ENCODE measurements at places on chromosomes 7 and 10.

- DNase-seq: no peak
Measured at GRCh38 chr7:46178661-46179060, 257.6 kb upstream of the IGFBP3 start.

GRCh38 chr10:123848564-123849457, 42.8 kb downstream of the CPXM2 start:
- DNase-seq: no peak

DNA sequence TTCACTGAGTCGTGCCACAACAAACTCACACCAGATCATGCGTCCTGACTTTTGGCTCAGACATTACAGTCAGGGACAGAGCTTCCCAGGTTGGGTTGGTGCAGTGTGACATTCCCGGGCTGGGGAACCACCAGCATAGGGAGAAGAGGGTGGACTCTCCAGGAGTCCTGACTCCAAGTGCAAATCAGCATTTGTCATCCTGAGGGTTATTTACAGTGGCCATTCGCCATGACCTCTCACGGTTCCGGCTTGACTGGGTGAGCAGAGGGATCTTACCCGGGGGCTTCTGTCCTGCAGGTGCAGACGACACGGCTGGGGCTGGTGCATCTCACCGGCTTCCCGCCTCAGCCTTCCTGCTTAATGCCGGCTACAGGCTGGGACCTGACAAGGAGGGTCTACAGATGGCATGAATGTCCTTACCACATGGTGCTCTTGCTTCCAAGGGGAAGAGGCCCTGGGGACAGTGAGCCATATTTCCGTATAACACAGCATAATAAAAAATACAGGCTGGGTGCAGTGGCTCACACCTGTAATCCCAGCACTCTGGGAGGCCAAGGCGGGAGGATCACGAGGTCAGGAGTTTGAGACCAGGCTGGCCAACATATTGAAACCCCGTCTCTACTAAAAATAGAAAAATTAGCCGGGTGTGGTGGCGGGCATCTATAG, 12.5 kb upstream of the INTS1 start:
- DNase-seq: no peak

DNA sequence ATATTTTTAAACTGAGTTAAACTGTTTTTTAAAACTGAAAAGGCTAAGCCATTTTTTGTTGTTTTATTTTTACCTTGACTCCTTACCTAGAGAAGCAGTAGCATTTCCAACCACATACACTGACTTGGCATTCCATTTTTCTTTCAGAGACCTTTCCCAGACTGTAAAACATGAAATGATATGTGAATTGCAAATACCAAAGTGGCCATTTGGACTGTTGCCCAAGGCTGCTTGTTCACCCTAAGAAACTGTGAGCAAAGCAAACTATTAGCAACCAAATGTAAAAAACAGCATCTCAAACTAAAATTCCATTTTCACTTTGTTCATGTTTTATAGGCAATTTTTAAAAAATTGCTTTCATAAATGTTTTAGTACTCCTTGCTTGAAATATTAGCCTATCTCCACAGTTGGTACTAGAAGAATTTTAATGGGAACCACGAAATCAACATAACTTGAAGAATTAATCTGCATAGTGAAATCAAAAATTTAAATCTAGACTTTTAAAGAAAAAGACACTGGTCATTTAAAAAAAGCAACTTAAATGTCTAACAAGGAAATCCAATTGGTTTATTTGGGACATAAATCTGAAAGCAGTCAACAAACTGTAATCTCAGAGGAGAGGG, 10.8 kb downstream of the UROS start:
- DNase-seq: no peak

GRCh38 chr10:27368706-27369105, 128.1 kb upstream of the ACBD5 start:
- no peak for DNase-seq

DNA sequence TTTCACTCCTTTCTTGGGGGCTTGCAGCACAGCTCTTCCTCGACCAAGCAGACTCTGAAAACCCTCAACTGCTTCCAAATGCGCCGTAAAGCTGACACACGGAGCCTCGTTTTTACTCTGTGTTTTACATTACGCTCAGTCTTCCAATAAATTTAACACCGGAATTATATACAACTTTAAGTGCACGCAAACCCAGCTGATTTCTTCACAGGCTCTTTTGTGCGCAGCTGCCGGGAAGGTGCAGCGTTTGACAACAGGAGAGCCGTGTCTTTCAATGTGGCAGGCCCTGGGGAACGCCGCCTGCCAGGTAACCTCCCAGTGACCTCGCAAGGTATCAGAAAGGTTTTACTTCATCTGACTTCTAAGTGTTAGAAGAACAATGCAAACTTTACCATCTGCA, 35.0 kb downstream of the GFRA1 start:
- DNase-seq: no peak

DNA sequence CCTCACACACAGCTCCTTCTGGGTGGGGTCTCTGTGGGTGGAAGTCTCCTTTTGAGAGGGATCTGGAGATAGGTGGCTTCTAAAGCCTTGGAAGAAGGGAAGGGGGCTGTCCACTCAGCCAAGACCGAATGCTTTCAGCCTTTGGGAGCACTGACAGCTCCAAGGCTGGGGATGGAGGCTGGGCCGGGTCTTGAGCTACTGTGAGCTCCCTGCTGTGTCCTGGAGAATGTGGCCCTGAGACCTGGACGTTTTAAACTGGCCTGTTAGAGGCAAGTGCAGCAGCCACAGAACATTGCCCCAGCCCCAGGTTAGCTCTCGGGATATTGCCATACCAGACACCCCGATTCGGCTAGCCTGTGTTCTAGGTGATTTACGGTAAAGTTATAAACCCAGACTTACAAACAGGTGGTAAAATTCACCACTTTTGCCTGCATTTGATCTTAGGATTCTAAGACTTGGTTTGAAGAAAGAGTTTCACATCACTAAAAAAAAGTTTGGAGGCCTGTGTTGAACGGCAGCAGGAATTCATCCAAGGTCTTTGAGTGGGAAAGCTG, 548.5 kb upstream of the FOXK1 start:
- no peak for DNase-seq

GRCh38 chr7:32803406-32804141, 88.0 kb downstream of the KBTBD2 start:
- DNase-seq: no peak

- no peak for DNase-seq
Measured at GRCh38 chr10:58240531-58240930, 27.2 kb downstream of the IPMK start.

DNA sequence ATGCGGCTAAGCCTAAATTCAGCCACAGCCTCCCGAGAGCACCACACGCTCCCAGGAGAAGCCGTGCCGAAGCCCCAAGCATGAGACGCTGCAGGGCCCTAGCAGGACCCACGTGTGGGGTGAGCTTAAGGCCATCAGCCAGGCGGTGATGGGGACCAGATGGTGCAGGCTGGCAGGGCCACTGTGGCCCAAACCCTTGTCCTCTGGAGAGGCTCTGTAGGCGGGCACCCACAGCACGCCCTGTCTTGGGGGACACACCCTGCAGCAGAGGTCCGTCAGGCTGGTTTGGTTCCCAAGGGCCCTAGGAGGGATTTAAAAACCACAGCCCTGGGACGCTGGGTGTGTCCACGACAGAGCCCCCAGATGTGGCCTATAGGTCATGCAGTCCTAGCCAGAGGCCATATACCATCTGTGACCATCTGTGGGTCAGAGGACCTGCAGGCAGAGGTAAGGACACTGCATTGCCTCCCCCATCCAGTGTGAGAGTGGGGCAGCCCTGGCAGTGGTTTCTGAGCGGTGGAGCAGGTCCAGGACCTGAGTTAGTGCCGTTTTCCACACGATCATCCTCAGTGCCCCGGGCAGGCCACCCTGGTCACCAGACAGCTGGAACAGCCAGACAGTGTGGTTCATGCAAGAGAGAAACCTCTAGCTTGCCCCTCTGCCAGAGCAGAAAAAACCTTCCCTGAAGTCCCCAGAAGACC, 39.6 kb upstream of the INPP5A start:
- DNase-seq: no peak

GRCh38 chr10:102159051-102159597, 6.9 kb downstream of the NOLC1 start:
- DNase-seq: no peak

DNA sequence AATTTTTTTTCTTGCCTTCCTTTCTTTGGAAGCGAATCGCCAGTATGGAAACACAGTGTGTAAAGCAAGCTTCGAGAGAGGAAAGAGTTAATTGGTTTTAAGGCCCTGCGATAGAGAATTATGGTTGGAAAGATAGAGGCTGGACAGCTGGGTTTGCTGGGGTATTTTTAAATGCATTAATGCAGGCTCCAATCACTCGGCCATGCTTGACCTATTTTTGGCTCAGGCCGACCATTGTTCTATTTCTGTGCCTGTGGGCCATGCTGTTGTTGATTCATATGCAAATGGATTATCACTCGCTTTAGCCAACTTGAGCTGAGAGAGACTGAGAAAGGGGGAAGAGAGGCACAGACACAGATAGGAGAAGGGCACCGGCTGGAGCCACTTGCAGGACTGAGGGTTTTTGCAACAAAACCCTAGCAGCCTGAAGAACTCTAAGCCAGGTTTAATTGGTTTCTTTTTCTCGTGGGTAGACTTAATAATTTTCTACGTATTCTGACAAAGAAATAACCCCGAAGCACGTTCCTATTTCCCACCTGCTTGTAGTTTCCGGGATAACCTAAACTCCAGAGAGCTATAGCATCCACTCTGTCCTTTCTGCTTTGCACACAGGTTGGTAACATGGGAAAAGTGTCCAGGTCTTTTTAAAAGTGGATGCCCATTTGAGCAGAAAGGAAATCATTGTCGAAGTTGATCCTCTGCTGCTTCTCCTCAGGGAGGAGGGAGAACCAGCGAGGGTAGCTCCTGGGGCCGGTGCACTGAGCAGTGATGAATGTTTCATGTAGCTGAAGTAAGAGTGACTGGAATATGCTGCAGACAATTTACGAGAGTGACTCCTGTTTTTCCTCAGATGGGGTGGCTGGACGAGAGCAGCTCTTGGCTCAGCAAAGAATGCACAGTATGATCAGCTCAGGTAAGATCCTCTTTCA, at the start of gene HDAC9:
HDAC9 (plus strand) TSS at position 338 of the 929 bp plus-strand sequence; CDS start at position 892, 554 bp downstream.
- no peak for DNase-seq

- DNase-seq: no peak
Measured at GRCh38 chr7:31253532-31253931, 87.0 kb downstream of the NEUROD6 start.

GRCh38 chr10:49426490-49427360, 30.8 kb upstream of the DRGX start:
- no peak for DNase-seq
